Femur (tissue), 1 donor: ENCODE measurements at places on chromosomes 7 and 10.

GRCh38 chr10:80596391-80597257, 58.9 kb downstream of the SH2D4B start:
- DNase-seq = no peak

DNA sequence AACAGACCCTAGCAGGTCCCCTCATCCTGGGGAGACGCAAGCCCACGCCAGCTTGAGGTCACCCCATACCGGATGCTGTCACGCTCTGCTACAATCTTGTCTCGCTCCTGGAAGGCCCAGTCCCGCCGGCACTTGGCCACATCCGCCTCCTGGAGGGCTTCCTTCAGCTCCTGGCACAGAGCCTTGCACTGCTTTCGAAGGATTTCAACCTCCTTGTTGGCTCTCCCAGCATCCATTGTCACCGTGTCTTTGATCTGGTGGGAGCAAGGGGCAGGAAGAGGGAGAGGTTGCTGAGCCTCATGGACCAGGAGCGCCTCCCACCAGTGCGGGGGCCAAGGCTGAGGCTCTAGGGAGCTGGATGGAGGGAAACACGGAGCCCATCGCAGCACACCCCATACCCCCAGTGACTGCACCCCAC, 90.9 kb downstream of the DLG5 start:
- peak; percentile 54 for DNase-seq

DNA sequence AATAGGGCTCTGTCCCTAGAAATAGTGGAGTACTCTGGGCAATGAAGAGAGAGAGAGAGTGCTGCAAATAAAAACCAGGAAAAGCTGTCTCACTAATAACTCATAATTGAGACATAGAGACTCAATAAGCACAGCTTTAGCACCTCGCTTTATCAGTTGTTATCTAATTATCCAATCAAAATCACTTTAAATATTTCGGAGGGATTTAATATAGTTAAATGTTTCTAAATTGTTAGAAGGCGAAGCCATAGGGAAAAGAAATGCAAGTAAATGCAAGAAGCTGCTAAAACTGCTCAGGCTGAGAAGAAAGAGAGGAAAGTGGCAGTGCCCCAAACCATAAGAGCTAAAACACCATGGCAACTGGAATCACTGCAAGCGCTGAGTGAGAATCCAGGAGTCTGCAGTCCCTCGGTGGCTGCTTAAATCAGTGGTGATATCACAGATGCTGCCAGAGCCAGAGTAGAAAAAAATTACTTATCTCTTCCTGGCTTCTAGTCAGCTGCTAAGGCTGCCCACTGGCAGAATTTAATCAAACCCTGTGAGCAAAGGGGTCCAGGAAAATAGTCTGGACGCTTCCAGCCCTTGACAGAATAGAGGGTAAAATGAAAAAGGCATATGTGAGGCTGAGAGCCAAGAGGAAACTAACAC, 150.4 kb upstream of the CHRM2 start:
- no peak for DNase-seq

DNA sequence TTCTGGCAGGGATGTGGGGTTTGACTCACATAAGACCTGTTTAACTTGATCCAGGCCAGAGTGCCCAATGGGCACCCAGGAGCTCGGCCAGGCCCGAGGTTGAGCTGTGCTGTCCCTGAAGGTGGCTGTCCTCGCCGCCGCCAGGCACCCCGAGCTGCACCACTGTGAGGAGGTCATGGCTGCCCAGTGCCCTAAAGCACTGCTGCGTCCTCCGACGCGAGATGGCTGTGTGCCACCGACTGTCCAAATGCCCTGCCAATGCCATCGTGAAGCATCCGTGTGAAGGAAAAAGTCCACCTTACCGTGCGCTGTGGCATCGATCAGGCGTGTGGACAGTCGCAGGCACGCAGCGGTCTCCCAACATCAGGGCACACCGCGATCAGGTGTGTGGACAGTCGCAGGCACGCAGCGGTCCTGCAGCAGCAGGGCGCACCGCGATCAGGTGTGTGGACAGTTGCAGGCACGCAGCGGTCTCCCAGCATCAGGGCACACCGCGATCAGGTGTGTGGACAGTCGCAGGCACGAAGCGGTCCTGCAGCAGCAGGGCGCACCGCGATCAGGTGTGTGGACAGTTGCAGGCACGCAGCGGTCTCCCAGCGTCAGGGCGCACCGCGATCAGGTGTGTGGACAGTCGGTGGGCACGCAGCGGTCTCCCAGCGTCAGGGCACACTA, 120.3 kb downstream of the VIPR2 start:
- DNase-seq = peak; percentile 10

DNA sequence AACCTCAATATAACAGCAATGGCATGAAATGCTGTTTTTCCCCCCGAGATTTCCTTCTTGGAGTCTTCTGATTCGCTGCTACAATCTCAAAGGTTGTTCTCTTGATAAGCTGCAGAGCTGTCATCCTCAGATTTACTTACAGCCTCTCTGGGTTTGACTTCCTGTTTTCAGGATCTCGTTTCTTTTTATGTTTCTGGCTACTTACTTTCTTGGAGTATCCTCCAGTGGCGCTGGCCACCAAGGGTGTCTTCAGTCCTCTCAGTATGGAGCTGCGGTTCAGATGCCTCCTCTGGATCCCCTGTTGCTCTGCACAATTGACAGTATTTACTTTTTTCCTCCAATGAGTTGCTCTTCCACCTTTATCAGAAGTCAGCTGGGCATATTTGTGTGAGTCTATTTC, 152.0 kb upstream of the TMEM72 start:
- DNase-seq = no peak
